ENCODE measurements at places on chromosomes 16 and 17.

DNA sequence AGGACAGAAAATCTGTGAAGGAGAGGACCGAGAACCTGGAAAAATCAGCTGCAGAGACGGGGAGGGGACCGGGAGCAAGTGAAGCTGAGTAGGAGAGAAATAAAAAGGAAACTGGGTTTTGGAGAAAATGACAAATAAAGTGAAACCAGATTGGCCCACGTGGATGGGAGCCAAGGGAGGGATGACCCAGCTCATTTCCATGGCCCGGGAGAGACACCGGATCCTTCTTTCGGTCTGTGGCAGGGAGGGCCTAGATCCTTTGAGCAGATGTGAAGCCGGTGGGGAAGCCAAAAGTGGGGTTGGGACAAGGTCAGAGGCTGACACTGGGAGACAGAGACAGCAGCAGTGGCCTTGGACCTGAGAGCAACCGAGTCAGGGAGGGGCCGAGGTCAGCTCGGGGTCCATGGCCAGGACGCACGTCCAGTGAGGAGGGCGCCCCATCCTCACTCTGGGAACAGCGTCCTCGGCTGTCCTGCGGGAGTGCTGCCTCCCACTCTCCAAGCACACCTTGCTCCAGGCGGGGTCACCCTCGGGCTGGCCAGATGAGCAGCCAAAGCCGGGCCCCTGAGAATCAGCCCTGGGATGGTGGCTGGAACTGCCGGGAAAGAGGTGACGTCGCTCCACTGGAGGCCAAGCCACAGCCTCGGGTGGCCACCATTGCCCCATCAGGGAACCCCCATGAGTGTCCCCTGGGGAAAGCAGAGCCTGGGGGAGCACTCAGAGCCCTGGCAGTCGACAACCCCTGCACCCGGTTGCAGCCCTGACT, 50.8 kb upstream of the CDR2 start:
- no peak for DNase-seq

- no peak for DNase-seq
Observed at GRCh38 chr16:72355561-72355960, 183.6 kb upstream of the PMFBP1 start.

- no peak for DNase-seq
Observed at GRCh38 chr16:53059672-53060071, 4.9 kb downstream of the CHD9 start.

GRCh38 chr17:80751946-80752581, 207.4 kb downstream of the RPTOR start:
- no peak for DNase-seq

GRCh38 chr17:44522883-44523671, 19.9 kb upstream of the GPATCH8 start:
- no peak for DNase-seq

GRCh38 chr16:15970202-15970601, 20.8 kb downstream of the ABCC1 start:
- no peak for DNase-seq

GRCh38 chr16:51095890-51096626, 55.0 kb downstream of the SALL1 start:
- DNase-seq, result no peak

DNA sequence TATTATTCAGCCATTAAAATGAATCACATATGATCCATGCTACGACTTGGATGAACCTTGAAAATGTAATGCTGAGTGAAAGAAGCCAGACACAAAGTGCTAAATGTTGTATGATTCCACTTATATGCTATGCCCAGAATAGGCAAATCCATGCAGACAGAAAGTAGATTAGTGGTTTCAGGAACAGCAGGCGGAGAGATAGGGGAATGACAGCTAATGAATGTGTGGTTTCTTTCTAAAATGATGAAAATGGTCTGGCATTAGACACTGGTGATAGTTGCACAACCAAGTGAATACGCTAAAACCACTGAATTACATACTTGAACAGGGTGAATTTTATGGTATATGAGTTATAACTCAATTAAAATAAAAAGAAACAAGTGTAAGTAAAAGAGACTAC, 121.8 kb upstream of the NOG start:
- no peak for DNase-seq

GRCh38 chr16:69928856-69929400, 22.2 kb upstream of the CLEC18A start:
- DNase-seq, result no peak

All from esophagus squamous epithelium (tissue), 5 donors.